ENCODE measurements at places on chromosomes 16 and 17. TPM values are rescaled to one million over a fixed set of nuclear protein-coding genes. Genes with fewer than 3 reads are reported as not detected.

- no peak for DNase-seq
Observed at GRCh38 chr16:50015631-50016030, 9.4 kb upstream of the CNEP1R1 start.

DNA sequence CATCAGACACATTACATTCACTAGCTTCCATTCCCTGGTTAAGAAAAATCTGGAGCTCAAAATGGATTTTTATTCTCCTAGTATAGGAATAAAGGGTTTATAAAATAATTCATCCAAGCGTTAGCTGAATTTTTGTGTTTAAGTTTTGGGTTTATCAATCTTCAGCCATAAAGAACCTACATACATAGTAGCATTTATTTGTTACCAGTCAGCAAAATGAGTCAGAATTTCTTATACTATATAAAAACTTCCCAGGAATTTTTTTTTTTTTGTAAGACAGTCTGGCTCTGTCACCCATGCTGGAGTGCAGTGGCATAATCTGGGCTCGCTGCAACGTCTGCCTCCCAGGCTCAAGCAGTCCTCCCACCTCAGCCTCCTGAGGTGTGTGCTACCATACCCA, 40.2 kb upstream of the SLC12A3 start:
- no peak for DNase-seq

TP53TG3B gene
- not detected for total RNA-seq

- DNase-seq: no peak
Observed at GRCh38 chr16:22050963-22051362, 41.4 kb upstream of the VWA3A start.

CES3 gene
- not detected for total RNA-seq

- peak; percentile 59 for DNase-seq
Observed at GRCh38 chr17:3879186-3879585, 13.7 kb downstream of the CAMKK1 start.

DNA sequence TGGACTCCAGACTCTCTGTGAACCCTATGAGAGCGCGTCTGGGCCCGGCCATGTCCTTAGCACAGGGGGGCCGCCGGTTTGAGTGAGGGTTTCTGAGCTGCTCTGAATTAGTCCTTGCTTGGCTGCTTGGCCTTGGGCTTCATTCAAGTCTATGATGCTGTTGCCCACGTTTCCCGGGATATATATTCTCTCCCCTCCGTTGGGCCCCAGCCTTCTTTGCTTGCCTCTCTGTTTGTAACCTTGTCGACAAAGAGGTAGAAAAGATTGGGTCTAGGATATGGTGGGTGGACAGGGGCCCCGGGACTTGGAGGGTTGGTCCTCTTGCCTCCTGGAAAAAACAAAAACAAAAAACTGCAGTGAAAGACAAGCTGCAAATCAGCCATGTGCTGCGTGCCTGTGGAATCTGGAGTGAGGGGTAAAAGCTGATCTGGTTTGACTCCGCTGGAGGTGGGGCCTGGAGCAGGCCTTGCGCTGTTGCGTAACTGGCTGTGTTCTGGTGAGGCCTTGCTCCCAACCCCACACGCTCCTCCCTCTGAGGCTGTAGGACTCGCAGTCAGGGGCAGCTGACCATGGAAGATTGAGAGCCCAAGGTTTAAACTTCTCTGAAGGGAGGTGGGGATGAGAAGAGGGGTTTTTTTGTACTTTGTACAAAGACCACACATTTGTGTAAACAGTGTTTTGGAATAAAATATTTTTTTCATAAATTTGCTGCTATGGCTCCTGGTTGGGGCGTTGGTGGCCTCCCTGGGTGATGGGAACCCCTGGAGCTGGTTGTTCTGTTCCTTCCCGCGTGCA, 23.1 kb downstream of the STAT5A start:
- DNase-seq: peak; percentile 75

DNA sequence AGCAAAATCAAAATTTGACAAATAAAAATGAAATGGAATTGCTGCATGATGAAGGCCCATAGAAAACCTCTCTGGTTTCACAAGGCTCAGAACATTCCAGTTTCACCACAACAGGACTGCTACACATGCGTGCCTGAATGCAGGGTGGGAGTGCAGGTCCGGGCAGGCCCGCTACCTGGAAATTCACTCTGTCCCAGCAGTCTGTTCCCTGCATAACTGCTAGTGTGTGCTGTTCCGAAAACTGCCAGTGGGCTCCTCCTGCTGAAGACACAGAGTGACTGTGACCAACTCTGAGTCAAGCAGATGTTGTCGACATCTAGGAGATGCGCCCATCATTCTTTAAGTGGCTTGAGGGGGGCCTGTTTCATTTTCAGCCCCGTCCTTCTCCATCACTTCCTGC, 284.8 kb upstream of the MAF start:
- DNase-seq: no peak

- DNase-seq: peak; percentile 74
Observed at GRCh38 chr16:57893559-57894389, 77.2 kb downstream of the CNGB1 start.

DNA sequence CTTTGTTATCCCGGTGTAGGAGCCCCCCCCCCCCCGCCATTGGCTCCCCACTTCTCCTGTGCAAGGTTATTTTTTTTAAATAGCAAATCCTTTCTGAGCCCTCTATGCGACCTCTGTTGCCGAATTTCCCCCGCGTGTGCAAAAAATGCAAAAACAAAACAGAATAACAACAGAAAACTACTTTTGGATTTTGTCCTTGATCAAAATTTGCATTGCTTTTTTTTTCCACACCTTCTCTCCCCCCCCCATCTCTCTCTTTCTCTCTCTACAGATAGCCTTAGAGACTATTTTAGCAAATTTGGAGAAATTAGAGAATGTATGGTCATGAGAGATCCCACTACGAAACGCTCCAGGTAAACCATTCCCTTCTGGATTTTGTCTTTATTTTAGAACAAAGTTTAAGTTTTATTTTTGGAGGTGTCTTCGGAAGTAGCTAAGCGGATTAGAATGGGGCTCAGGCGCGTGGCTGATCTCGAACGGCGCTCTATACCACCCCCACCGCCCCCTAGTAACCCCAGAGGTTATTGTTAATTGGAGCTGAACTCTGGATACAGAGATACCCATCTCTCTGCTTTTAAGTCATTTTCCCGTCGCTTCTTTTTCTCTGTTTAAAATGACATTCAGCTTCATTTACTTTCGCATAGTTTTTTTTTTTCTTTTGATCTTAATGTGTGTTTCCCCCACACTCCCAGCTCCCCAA, 1.0 kb downstream of the MSI2 start:
- DNase-seq: no peak

DNA sequence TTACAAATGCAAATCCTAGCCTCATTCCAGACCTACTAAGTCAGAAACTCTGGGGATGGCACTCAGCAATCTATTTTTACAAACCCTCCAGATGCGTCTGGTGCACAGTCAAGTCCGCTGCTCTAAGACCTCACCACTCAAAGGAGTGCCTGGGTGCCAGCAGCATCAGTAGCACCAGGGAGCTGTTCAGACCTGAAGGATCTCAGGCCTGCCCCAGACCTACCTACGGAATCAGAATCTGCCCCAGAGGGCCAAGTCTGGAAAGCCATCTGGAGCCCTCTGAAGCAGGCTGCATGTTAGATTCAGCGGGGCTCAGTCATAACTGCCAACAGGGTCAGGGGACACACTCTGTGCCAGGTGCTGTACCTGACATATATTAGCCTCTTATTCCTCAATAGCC, 17.6 kb downstream of the MEOX1 start:
- DNase-seq: no peak

HID1 gene
- 0.13 TPM for total RNA-seq

DNA sequence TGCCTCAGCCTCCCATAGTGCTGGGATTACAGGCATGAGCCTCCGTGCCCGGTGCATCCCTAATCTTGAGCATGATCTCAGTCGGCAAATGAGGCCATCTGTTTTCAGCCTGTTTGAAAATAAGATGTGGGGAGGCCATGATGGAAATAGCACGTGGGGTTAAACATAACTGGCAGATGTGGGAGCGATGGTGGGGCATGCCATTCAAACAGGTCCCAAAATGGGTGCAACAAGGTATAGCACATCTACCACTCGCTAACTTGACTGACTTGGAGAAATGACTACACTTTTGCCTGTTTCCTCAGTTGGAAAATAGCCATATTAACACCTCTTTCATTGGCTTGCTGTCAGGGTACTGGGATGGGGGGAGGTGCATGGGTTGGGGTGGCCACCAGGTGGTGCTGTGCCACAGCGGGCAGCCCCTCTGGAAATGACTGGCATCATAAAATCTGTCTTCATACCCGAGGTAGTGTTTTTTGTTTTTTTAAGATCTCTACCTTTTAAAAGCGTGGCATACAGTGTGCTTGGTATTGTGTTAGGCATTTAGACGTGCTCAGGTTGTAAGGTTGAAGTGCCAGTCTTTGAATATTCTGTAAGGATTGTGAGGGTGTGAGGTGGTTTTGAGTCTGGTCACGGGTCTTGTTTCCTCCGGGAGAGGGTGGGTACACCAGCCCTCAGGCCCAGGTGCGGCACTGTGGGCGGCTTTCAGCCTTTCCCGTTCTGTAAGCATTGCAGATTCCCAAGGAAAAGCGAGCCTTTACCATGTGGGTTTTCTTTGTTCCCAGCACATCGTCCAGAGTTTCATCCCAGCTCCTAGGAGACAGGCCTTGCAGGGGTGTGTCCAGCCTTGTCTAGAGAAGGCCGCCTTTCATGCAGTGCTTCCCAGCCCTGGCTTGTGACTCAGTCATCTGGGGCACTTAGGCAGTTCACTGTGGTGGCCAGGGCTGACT, 2.9 kb upstream of the TTYH2 start:
- DNase-seq: peak; percentile 61

DNA sequence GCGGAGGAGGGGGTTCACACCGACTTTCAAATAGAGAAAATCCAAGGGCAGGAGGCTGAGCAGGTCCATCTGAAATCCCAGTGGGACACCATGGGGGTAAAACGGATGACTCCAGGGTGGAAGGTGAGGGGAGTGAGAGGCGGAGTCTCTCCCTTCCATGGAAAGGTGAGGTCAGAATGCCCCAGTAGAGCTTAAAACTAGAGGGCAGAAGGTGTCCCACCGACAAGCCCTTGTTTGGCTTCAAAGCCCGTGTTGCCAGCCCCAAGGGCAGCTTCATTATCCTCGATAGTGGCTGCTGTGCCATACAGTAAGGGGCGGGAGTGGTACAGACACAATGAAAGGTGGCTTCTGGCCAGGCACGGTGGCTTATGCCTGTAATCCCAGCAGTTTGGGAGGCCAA, 55.7 kb downstream of the CNGB1 start:
- DNase-seq: no peak

DNA sequence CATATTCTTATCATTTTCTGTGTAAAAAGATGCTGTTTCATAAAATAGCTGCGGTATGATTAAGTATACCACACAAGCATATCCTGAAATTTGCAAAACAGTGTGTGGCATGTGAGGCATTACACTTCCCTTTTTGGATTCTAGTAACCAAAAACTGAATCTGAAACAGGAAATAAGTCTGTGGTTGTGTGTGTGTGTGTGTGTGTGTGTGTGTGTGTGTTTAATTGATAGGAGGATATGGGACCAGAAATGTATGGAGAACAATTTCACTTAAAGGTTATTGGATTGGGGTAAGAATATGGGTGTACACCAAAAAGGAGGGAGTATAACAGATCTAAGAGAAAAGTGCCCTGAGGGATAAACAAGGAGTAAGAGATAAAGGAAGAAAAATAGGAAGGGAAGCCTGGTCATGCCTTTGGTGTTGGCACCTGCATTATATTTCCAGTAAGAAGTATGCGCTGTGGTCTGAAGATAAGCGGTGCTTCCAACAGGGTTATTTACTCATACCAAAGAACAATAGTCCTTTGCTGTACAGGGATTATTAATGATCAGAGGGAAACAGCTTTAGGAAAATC, 4.0 kb downstream of the LYRM1 start:
- DNase-seq: peak; percentile 71

DNA sequence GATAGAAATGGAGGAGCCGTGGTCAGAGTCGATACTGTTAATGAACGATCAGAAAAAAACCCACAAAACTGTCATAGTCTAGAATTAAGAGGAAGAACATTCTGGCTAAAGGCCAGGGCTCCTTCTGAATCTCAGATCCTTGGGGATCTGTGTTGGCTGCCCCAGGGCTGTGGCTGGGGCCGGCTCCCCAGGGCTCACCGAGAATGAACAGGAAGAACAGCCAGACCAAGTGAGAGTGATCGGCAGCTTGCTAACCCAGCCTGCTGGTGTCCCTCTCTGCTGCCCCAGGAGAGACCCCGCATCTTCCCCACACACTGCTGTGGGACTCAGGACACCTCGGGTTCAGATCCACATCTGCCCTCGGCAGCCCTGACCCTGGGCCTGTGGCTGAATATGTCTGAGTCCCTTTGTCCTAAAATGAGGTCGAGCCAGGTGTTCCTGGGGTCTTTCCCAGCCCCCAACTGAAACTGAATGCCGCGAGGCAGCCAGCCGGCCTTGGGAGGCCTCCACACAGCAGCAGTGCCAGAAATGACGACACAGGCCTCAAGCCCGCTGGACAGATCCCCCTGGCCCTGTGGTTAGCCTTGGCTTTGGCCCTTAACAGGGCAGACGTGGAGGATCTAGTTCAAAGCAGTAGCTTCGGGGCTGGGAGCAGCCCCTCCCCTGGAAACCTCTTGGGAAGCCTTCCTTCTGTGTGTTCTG, 23.9 kb upstream of the CLEC18A start:
- DNase-seq: no peak

GRCh38 chr17:38544839-38545209, 60.9 kb downstream of the SRCIN1 start:
- DNase-seq: no peak

TBC1D28 gene
- total RNA-seq: not detected

DNA sequence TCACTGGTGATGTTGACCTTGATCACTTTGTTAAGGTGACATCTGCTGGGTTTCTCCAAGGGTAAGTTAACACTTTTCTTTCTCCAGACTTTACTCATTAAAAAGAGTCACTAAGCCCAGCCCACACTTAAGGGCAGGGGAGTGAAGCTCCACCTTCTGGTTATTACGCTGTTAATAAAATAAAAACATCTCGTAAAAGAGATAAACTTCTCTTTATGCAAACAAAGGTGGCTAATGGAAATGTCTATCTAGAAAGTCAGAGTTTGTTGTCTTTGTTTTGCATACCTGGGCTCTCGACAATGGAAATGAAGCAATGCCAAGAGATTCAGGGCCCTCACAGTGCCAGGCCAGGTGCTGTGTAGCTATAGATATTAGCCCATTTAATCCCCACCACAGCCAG, 134.4 kb downstream of the ZFHX3 start:
- no peak for DNase-seq

STH gene
- not detected for total RNA-seq

PLD6 gene
- 3.4 TPM for total RNA-seq

GRCh38 chr16:27025581-27025980, 41.1 kb upstream of the C16orf82 start:
- no peak for DNase-seq

- no peak for DNase-seq
Observed at GRCh38 chr17:2745317-2746037, 4.0 kb downstream of the CCDC92B start.

DNA sequence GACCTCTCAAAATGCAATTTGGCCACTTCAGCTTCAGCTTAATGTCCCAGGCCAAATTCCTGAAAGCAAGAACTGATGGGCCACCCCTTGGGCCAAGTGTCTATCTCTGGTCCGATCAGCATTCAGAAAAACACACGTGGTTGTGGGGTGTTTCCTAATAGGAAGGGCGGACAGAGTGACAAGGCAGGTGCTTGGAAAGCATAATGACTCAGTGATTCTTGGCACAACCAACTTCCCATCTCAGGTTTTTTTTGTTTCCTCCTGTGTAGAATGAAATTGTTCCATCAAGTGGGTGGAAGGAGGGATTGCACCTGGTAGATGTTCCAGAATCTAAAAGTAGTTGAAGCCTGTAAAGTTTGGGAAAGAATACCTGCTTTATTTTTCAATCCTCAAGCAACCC, 155.6 kb downstream of the HS3ST2 start:
- DNase-seq: no peak

NOL3 gene
- 15.7 TPM for total RNA-seq

- no peak for DNase-seq
Observed at GRCh38 chr16:89039756-89040155, 53.9 kb upstream of the ACSF3 start.
